ENCODE measurements at places on chromosomes 1 and 21.

DNA sequence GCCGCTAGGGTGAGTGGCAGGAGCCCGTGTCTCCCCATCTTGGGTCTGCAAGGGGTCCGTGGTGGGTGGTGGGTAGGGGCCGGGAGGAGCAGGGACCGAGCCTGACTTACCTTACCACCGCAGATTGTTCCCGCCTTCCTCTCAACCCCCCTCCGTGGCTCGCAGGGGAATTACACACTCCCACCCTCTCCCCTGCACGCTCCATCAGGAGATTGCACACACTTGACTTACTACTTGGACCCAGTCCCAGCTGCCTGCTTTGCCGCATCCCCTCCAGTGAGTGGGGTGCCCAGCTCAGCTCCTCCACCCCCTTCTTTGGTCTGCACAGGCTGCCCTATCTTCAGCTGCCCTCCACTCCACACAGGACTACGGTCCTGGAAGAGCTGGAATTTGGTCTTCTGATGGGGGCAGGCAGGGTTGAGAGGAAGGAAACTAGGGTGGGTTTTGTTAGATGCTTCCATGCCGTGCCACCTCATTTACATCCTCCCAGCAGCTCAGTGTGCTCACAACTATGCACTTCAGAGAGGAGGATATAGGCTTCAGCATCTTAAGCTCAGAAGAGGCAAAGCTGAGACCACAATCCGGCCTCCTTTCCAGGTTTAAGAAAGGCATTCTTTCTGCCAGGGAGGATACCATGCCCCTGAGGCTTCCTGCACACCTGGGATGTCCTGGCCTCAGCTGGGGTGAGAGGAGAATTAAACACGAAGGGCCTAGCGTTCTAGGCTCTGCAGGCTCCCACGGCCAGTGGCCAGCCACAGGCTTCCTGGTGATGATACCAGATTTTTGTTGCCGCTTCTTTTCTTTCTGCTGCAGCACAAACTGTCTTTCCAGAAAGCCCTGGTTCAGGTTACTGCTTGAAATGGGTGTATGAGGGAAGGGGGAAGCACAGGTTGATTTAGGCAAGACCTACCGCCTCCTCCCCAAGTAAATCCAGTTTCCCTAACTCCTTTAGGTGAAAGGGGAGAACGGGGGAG lies 2.3 kb downstream of the KCNC4 start:
- H3K4me3 ChIP-seq, result no peak overlapping the region
- no peaks in the 10 kb centered on the region for H3K27me3 ChIP-seq
- H3K36me3 ChIP-seq, result no peaks in the 10 kb centered on the region
- H3K4me1 ChIP-seq, result peaks cover 8% of the 10 kb centered on the region
- H3K27ac ChIP-seq, result no peak overlapping the region

DNA sequence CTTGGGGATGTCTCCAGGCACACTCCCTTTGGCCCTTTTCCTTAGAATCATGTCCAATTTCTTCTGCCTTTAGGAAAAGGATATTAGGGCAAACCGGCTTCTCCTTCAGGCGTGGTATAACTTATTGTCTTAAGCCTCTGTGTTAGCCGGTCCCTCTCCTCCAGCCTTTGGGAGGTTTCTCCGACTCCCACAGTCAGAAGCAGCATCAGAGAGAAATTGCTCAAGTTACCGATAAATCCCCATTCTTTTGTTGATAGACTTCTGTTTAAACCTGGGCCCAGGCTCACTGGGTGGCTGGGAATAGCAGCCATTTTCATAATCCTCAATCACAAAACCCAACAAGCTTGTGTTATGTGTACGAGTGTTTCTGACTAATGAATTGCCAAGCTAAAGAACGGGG lies 85.4 kb upstream of the KAZN start:
- no peak overlapping the region for H3K4me3 ChIP-seq
- no peaks in the 10 kb centered on the region for H3K36me3 ChIP-seq
- peaks cover 7% of the 10 kb centered on the region for H3K27me3 ChIP-seq
- DNase-seq, result no peak
- no peak overlapping the region for H3K27ac ChIP-seq

- no peak overlapping the region for H3K27ac ChIP-seq
- no peaks in the 10 kb centered on the region for H3K27me3 ChIP-seq
- H3K4me1 ChIP-seq, result peaks cover 6% of the 10 kb centered on the region
- no peak overlapping the region for H3K4me3 ChIP-seq
Measured at GRCh38 chr1:88973520-88974137, 18.8 kb downstream of the KYAT3 start.

- H3K4me1 ChIP-seq, result peaks cover 6% of the 10 kb centered on the region
- no peaks in the 10 kb centered on the region for H3K27me3 ChIP-seq
- no peaks in the 10 kb centered on the region for H3K36me3 ChIP-seq
- no peak overlapping the region for H3K27ac ChIP-seq
Measured at GRCh38 chr1:186202271-186202764, 172.7 kb downstream of the TPR start.
